ENCODE measurements at places on chromosomes 2 and 18.

DNA sequence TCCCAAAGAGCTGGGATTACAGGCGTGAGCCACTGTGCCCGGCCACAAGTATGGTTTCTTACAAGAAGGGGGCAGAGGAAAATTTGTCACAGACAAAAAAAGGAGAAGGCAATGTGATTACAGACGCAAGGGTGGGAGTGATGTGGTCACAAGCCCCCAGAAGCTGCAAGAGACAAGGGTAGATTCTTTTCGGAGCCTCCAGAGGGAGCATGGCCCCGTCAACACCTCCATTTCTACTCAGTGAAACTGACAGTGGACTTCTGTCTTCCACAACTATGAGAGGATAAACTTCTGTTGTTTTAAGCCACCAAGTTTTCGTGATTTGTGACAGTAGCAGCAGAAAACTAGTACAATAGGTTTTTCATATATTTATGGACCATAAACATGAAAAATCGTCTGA, 2.1 kb upstream of the TCF7L1 start:
- peak; percentile 19 for DNase-seq

DNA sequence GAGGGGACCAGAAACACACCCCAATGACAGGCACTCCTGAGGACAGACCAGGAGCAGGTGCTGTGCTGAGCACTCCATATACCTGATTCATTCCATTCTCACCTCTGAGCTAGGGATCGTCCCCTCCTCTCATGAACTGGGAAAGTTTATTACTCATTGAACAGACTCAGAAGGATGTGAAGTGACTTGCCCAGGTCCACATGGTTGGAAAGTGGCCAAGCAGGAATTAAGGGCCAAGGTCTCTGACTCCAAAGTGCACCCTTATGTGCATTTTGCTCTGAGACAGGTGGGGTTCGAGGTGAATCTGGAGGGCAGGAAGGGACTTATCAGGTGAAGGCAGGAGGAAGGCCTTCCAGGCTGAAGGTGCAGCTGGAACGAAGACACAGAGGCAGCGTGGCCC, 25.1 kb upstream of the PLB1 start:
- DNase-seq = no peak

GRCh38 chr2:217263756-217264155, 403.9 kb upstream of the TNP1 start:
- no peak for DNase-seq

DNA sequence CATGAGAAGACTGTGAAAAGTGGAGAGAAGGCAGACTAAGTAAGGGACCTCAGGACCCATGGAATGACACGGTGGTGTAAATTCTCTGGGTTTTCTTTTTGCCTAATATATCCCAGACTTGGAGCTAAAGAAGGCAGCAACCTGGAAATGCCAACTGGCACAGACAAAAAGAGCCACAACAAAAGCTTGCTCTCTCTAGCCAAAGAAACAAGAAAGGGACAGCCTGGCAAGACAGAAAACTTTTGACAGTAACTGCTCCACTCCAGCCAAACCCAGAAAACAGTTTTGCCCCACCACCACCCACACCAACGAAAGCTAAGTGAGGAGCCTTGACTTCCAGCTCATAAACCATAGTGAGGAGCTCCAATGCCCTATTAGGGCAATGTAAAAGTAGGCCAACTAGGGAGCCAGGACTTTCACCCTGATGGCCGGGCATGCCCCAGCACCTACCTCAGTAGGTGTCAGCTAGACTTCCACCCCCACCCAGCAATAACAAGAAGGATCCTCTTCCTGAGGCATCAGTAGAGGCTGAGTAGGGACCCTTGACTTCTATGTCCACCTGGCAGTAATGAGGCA, 35.5 kb downstream of the PELI1 start:
- DNase-seq = no peak

- no peak for DNase-seq
Measured at GRCh38 chr2:40357667-40358066, 94.2 kb downstream of the SLC8A1 start.

DNA sequence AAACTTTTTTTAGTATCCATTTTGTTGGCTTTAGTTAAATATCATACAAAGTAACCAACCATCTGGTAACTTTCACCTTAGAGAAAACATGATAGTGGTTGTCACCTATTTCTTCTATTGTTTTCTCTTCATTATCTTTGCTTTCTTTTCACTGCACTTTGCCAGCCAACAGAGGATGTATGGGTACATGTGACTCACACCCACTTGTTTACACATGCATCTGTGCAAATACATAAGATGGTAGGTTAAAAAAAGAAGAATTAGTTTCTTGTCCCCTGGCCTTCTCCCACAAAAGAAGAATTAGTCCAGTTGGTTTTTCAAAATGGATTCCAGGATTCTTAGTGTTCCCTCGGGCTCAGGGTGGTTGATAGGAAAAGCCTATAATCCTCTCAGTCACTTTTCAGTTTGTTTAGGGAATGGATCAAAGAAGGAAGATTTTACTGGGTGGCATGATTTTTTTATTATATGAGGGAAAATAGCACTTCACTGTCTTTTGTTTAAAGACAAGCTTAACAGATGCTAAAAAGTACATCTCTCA, 46.6 kb downstream of the CDK15 start:
- peak; percentile 35 for DNase-seq

DNA sequence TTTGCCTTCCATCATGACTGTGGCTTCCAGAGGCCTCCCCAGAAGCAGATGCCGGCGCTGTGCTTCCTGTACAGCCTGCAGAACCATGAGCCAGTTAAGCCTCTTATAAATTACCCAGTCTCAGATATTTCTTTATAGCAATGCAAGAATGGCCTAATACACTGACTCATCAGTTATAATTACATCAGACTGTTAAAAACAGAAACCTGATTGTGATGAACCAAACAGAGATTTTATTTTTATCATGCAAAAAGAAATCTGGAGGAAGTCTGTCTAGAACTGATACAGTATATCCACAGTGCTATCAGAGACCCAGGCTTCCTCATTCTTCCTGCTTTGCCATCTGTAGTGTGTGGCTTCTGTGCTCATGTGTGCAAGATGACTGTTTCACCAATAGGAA, 93.4 kb upstream of the MEX3C start:
- peak; percentile 1 for DNase-seq

- DNase-seq = no peak
Measured at GRCh38 chr18:75064513-75064905, 144.4 kb downstream of the PTGR3 start.

- no peak for DNase-seq
Measured at GRCh38 chr2:850429-850828, 100.2 kb upstream of the SNTG2 start.

- no peak for DNase-seq
Measured at GRCh38 chr2:42962508-42962953, 170.1 kb upstream of the HAAO start.

- DNase-seq = peak; percentile 93
Measured at GRCh38 chr2:112579241-112579640, 5.2 kb upstream of the CHCHD5 start.

DNA sequence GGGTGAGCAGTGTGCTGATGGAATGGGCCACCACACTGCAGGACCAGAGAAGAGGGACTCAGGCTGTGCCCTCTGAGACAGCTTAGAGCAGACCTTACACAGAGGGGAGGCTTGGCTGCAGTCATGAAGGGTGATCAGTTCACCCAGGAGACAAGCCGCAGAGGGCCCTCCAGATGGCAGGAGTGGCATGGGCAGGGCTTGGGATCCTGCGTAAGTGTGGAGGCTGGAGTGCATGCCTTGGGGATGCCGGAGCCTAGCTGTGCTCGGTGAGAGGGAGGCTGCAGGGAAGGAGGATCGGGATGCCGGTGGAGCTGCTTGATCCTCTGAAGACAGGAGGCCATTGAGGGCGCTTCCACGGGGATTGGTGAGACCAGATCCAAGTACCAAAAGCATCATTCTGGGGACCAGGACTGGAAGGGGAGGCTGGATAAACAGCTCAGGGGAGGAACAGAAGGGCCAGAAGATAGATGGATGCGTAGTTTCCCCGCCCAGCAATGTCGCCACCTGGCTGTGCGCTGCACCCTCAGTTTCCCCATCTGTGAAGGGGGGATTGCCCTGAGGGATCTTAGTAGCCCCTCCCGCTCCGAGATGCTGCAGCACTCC, 163.4 kb downstream of the INHBB start:
- DNase-seq = no peak

DNA sequence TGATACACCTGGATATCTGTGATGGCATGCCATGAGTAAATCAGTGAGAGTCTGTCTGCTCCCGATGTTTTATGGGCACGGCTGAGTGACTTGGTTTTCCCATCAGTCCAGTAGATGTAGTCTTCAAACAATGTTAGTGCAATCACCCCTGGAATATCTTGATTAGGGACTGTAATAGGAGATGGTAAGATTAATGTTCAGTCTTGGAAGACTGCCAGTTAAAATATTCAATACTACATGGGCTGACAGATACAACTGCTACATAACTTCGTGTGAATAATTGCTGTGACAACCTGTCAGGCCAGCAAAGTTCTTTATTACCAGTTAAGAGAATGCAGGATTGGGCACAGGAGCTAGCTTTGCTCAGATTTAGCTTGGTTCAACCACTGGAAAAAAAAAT, 1673.3 kb downstream of the LRP1B start:
- peak; percentile 11 for DNase-seq

DNA sequence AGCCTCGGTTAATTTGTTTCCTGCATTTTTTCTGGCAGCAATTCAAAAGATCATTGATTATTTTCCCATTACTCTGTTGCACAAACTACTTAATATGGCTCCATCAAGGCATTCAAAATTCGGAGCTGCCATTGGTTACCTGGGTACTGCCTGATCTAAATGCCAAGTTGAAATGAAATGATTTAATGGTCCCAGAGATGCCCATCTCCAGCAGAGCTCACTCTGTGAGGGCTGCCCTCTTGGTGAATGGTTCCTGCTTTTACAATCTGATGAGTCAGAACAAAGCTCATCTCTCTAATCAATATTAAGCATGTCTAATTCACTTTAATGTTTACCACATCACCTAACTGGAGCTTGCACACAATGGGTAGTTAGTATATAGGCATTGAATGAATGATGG, 126.1 kb downstream of the CTNNA2 start:
- no peak for DNase-seq

Measured in renal cortical epithelial cell (primary cell).